ENCODE measurements at places on chromosomes 16 and 17. TPM values are rescaled to one million over a fixed set of nuclear protein-coding genes. Genes with fewer than 3 reads are reported as not detected.

Gene SPATA22
- not detected for total RNA-seq

Gene PRSS36
- total RNA-seq = not detected

Gene CMTM2
- total RNA-seq = not detected

Gene DHX58
- 0.55 TPM for total RNA-seq

Gene ADGRG1
- total RNA-seq = 16.8 TPM

Gene VMO1
- 0.82 TPM for total RNA-seq

Gene DRC7
- total RNA-seq = not detected

GRCh38 chr17:1324201-1324771 is 44.8 kb downstream of the TRARG1 start:
- no peak for DNase-seq

DNA sequence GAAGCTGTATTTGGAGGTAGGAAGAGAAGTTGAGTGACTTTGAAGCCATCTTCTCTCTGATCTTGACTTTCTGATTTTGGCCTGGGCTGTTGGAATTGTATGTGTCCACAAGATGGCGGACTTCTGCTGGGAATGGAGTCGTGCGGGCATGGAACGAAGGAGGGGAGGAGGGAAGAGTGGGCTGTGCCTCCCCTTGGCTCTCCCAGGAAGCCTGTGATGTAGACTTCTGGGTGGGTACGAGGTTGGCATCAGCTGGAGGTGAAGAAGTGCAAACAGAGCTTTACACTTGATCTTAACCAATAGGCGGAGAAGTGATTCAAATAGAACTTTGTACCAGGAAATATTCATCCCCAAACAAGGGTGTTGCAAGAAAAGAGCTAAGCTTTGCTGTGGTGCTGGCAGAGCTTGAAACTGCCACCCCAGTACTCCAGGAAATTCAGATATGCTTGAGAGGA is 7.4 kb upstream of the TMEM220 start:
- DNase-seq = no peak

- no peak for DNase-seq
Measured at GRCh38 chr17:48818361-48818841, 1.4 kb upstream of the TTLL6 start.

GRCh38 chr17:61352781-61353491 is 46.7 kb upstream of the TBX2 start:
- DNase-seq = no peak

GRCh38 chr17:17424552-17424951 is 52.2 kb upstream of the MED9 start:
- DNase-seq = no peak

DNA sequence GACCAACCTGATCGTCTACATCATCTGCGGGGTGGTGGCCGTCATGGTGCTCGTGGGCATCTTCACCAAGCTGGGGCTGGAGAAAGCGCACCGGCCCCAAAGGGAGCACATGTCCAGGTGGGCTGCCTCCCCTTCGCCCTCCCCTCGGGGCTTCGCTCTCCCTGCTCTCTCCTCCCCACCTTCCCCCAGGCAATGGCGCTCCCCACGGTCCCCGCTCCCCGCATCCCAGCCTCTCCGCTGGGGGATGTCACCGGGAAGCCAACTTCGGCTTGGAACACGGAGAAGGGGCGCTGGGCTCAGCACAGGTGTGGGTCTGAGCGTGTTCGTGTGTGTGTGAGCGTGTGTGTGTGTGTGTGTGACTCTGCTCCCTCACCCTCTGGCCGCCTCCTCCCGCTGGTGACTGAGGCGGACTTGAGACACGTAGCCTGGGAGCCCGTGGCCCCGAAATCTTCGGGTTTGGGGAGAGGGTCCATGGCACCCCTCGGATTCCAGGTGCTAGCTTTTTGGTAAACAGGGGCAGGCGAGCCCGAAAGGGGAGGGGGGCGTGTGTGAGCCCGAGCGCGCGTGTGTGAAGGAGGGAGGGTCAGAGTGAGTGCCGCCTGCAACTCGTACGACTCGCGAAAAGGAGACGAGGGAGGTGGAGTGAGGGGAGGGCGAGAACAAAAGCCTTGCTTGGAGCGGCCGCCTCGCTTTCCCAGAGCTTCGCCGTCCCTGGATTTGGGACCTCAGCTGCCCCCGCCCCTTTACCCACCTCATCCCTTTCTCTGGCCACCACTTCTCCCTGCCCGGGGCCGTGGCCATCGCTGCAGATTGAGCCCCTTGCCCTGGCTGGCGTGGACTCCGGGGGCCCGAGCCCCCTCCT is 1.3 kb downstream of the SHISA9 start:
- no peak for DNase-seq

- peak; percentile 49 for DNase-seq
Measured at GRCh38 chr17:83119987-83120864, 40.8 kb downstream of the METRNL start.

- no peak for DNase-seq
Measured at GRCh38 chr16:69796285-69797118, 34.4 kb downstream of the WWP2 start.

DNA sequence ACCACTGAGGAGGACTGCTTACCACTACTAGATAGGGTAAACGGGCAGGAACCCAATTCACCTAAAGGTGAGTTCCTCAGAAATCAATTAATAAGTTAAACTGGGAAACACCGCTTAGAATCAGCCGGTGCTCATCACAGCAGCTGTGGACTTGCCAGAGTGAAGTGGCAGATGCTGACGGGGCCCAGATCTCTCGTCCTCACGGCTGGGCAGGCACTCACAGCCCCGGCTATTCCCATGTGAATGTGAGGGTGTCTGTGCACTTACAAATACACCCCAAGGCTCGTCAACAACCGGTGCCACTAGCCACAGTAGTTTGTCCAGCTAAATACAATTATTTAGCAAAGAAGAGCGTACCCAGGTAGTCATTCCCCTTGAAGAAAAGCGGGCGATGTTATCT is 29.7 kb downstream of the MBTPS1 start:
- no peak for DNase-seq

- peak; percentile 89 for DNase-seq
Measured at GRCh38 chr16:28317040-28317880, 24.9 kb downstream of the SBK1 start.

GRCh38 chr16:66168777-66169176 is 197.7 kb upstream of the CDH5 start:
- DNase-seq = no peak

- no peak for DNase-seq
Measured at GRCh38 chr17:78966123-78966813, 13.5 kb downstream of the LGALS3BP start.

DNA sequence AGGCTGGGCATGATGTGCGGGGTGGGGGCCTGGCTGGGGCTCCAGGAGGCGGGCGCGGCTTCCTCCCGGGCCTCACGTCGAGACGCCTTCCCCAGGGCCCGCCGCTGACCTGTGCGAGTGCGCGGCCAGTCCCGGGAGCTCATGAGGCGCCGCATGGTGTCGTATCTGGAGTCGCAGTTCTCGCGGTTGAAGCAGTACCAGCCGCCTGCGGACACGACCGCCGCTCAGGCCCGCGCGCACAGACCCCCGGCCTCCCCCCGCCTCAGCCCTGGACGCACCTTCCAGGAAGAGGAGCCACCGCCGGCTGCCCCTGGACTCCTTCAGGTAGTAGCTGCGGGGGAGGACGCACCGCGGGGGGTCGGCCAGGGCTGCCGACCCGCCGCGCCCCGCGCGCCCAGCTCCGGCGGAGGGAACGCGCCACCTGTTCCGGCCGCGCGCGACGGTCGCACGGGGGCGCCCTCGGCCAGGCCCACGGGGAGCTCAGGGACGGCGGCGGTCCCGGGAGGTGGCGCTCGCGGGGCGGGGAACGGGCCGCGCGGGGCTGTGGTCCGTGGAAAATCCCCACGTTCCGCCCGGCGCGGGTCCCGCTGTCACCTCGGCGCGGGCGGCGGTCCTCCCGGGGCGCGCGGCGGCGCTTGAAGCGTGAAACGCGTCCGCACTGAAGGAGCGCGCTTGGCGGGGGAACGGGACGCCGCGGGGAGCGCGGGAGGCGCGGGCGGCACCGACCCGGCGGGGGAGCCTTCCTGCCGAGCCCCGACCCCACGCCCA is 1.4 kb downstream of the NOTUM start:
- DNase-seq = no peak

GRCh38 chr17:44385287-44386181 is 3.9 kb downstream of the ITGA2B start:
- DNase-seq = peak; percentile 86

DNA sequence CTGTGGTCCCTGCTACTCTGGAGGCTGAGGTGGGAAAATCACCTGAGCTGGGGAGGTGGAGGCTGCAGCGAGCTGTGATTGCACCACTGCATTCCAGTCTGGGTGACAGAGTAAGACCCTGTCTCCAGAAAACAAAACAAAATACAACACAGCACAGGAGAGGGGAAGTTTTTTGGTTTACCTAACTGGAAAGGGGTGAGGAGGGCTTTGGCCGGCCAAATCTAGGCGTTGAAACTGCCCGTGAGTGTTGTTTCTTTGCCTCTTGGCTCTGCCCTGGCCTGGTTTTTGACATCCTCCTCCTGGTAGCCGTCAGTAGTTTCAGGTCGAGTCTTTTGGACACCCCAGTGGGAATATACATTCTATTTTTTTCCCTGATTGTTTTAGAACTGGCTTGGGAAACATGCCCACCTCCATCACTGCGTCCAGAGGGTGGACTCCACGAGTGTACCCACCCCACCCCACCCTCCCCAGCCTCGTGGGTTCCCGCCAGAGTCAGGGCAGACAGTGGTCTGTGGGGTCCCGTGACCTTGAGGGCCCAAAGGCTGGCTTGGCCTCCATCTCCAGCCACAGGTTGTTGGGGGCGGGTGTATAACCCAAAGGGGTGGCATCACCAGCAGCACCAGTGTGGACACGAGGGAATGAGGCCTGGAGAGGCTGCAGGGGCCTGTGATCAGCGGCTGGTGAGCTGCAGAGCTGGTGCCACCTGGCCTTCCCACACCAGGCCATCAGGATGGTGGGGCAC is 42.7 kb downstream of the NT5M start:
- peak; percentile 22 for DNase-seq

DNA sequence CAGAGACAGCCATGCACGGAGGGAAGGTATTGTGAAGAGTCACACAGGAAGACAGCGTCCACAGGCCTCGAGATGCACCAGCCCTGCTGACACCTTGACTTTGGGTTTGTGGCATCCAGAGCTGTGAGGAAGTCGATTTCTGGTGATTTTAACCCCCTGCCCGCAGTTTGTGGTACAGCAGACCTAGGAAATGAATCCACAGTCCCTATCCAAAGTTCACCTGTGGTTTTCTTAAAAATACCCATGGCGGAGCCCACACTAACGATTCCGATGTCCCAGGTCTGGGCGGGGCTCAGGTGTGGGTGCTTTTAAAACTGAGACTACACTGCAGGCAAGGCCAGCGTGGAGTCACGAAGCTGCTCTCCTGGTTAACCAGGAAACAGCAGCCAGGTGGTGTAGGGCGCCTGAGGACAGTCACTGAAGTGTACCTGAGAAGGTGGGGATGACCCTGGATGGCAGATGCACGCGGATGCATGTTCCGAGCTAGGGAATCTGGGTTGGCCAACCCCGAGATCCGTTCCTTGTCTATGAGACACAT is 14.4 kb upstream of the MEAK7 start:
- DNase-seq = no peak

DNA sequence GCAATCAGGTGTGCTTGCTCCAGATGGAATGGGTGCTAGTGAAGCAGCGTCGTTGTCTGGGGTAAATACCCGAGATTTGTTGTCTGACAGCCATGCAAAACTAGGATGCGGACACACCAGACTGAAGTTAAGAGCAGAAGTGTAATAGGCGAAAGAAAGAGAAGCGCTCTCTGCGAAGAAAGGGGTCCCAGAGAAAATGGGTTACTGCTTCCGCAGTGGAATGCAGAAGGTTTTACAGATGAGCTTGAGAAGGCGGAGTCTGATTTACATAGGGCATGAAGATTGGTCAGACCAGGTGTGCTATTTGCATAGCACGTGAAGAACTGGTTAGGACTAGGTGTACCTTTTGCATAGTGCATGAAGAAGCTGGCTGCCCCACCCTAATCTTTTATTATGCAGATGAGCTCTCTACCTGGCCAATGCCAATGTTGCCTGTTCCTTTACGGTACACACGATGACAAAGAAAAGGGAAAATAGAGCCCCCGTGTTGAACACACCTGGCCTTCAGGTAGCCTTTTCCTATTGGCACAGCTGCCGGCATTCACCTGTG is 32.0 kb upstream of the SNN start:
- DNase-seq = no peak

DNA sequence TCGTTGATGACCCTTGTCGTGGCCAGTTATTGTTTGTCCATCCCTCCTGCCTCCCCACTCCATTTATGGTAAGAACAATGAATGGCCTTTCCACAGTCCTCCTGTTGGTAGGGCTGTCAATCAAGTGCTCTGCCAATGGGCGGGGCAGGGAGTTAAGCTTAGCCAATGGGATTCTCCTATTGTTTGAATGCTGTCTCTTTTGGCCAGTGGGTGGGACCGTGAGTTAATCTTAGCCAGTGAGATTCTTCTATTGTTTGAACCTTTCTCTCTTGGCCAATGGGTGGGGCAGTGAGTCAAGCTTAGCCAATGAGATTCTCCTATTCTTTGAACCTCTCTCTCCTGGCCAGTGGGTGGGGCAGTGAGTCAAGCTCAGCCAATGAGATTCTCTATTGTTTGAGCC is 85.4 kb downstream of the IRX3 start:
- no peak for DNase-seq

DNA sequence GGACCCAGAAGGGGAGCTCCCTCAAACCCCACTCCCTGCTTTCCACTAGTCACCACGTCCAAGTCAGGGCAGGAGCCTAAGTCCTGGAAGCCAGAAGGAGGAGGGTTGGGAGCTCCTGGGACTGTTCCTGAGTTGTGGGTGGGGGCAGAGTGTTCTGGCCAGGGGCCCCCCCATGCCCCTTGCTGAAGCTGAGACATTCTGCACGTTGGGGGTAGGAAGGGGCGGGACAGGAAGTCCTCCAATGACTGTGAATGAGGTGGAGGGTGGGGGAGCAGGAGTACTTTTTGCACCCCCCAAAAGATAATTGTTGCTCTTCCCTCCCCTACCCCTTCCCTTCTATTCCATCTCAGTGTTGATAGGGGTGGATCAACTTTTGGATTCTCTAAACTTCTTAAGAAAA is 21.4 kb upstream of the C17orf113 start:
- no peak for DNase-seq

GRCh38 chr16:49057391-49057790 is 224.2 kb downstream of the CBLN1 start:
- no peak for DNase-seq

GRCh38 chr17:77254951-77255825 is 114.4 kb downstream of the SEC14L1 start:
- DNase-seq = no peak

DNA sequence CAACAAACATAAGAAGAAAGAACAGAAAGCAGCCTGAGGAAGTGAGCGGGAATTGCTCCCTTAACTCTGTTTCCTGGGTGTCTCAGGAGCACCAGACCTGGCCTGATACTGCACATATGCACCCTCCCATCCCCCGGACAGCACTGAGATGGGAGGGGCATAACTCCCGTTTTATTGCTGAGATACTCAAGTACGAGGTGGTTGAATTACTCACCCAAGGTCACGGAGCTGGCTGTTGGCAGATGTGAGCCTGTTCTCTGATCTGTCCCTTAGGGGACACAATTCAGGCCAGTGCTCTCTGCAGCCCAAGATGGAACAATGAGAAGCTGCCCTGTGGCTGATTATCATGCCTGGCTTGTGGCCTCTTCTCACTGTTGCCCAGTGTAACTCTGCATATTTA is 9.1 kb upstream of the MED9 start:
- no peak for DNase-seq
